Activated CD4-positive, alpha-beta T cell treated with anti-CD3 and anti-CD28 coated beads, Interleukin-2, amount 10 ng/mL, durations not matched to agents 7 days and 5 days (primary cell): ENCODE measurements at places on chromosomes 12 and 14. TPM values are rescaled to one million over a fixed set of nuclear protein-coding genes. Genes with fewer than 3 reads are reported as not detected.
A peak's percentile ranks its signal among the peaks of the same experiment; 100 is the strongest.

DNA sequence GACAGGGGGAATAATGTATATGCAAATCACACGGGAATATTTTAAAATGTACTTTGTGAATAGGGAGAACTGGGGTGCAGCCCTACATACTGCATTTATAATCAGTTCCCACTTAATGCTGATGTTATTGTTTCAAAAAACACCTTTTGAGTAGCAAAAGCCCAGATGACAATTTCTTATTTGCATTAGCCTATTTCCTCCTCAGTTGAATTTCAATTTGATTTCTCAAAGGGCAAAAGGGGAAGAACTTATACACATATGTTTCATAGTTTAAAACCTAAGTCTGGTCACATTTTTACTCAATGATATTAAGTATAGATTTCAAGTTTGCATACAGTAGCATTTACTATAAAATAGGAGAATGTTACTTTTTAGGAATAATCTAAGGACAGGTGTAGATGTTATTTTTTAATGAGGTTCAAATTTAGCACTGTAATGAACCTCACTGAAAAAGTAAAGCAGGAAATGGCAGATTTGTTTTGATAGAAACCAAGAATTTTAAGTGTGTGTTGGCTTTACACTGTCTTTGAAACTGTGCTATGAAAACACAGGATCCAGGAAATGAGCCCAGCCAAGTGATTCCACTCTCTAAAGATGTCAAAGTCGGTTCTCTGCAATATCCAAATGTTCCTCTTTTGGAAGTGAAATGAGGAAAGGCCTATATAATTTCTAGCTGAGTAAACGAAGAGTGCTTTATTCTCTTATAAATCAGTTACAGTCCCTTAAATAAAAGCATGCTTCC, 367.4 kb downstream of the BTG1 start:
- DNase-seq, result peak; percentile 19

- no peak for DNase-seq
Measured at GRCh38 chr14:77910506-77910905, 110.6 kb downstream of the ADCK1 start.

DNA sequence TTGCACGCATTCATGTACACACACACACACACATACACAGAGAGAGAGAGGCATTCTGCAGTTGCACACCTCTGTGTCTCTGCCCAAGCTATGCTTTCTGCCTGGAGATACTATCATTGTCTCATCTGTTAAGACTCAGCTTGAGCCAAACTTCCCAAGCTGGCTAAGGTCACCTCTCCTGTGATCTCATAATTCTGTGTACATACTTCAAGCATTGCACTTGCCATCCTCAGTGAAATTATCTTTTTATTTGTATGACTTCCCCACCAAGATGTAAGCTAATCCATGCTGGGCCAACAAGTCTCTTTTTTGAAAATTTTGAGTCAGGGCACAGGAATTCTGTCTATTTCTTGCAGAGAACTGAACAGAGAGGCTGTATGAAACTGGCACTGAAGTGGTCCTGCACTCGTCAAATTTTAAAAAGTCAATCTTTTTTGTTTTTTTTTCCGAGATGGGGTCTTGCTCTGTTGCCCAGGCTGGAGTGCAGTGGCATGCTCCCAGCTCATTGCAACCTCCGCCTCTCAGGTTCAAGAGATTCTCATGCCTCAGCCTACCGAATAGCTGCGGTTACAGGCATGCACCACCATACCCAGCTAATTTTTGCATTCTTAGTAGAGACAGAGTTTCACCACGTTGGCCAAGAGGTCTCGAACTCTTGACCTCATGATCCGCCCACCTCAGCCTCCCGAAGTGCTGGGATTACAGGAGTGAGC, 44.3 kb downstream of the TMTC1 start:
- no peak for DNase-seq

- DNase-seq, result no peak
Measured at GRCh38 chr14:30162066-30162465, 234.4 kb upstream of the PRKD1 start.

DNA sequence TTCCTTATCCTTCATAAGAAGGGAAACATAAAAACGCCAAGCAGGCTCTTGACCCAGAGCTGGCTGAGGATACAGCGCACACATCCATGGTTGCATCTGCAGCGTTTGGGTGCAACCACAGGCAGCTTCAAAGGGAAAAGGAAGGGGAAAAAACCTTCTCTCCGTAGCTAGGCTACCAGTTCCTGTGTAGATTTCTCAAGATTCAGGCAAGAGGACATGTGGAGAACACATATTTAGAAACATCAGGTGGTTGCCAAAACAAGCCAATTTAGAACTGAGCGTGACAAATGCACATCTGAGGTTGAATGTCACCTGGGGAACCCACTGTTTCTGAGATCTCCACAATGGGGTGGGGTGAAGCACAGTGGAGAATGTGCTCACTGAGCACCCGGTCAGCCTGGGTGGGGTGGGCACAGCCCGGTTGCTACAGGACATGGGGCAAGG, 78.3 kb upstream of the BDKRB2 start:
- DNase-seq, result peak; percentile 61

GRCh38 chr14:21019366-21019765, 5.5 kb downstream of the NDRG2 start:
- DNase-seq, result no peak

- no peak for DNase-seq
Measured at GRCh38 chr12:123532019-123532418, 1.5 kb downstream of the RILPL1 start.

GRCh38 chr14:53168786-53169185, 15.7 kb upstream of the DDHD1 start:
- no peak for DNase-seq

The RPGRIP1 gene
- total RNA-seq, result not detected

The MLH3 gene
- total RNA-seq, result 17.3 TPM

The TULP3 gene
- 8.6 TPM for total RNA-seq

The TMEM30B gene
- total RNA-seq, result 0.42 TPM

The ACOT4 gene
- 1.4 TPM for total RNA-seq
